ENCODE measurements at places on chromosomes 16 and 17.

DNA sequence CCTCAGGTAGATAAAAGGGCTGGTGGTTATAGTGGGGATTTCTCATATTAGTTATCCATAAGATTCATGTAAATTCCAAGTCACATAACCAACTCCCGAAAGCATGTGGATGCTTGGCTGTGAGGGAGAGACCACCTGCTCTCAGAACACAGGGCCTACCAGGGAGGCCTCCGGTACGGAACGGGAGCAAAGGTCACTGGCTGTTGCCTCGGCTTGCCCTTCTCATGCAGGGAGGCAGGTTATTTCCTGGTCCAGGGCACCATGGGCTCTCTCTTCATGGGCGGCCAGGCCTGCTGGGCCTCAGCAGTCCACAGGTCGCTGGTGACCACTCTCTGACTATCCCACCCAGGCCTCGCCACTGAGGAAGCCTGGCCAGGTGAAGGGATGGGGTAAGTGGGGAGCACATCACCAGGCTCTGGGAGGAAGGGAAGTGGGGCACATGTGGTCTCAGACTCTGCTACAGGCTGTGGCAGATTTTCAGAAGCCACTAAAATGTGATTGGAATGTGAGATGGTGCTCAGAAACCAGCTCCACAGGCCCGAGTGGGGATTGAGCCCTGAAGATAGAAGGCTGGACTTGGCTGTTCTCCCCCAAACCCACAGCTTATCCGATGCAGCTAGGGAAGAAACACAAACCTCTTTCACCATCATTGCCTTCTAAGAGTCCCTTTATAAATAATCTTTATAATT is 45.4 kb downstream of the HNF1B start:
- no peak for DNase-seq

DNA sequence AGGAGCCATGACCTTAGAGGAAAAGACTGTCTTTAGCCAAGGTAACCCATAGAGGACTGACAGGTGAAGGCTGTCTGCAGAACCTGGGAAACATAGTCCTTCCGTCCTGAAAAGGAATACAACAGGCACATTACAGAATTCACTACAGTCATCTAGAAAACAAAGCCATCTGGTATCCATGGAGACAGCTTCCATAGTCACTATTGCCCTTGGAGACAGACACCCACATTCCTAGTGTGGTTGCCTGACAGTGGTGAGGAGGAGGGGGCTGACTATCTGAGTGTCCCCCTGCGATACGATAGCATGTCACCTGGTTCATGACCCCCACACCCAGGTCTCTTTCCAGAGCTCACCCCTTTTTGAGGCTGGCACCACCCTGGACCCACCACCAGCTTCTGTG is 254.7 kb downstream of the CDH13 start:
- no peak for DNase-seq

GRCh38 chr17:79988185-79988971 is 47.3 kb downstream of the TBC1D16 start:
- DNase-seq: no peak

- DNase-seq: peak; percentile 32
Observed at GRCh38 chr17:61409301-61410112, 9.9 kb downstream of the TBX2 start.

DNA sequence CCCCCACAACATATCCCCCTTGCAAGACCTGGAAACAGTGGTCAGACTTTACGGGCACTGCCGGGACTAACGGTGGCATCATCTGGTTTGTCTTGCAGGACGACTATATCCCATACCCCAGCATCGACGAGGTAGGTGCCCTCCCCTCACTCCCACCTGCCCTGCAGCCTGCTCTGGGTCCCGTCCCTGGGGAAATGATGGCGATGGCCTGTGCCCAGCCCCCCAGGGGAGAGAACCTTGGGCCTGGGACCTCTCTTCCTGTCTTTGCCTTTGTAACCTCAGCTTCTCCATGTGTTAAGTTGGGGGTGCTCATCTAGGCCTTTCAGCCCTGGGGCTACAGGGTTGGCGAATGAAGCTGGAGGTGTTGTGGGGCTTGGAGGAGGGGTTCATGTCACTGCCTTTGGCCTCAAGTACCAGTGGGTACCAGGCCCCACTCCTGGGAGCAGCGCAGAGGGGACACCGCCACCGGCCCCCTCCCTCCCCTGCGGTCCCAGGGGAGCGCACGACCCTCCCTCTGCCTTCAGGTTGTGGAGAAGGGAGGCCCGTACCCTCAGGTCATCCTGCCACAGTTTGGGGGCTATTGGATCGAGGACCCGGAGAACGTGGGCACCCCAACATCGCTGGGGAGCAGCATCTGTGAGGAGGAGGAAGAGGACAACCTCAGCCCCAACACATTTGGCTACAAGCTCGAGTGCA is 99.9 kb downstream of the OR1D5 start:
- DNase-seq: no peak

DNA sequence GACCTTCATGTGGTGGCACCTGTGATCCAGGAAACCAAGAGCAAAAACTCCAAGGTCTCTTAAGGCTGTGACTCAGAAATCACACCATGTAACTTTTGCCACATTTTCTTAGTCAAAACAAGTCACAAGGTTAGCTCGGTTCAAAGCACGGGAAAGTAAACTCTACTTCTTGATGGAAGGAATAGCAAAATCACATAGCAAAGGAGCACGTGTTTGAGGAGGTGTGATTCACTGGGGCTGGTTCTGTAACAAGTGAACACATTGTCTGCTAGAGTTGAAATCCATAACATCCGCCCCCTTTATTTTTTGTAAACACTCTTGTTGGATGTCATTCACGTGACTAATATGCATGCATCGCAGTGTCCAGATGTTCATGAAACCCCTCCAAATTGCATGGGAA is 415.0 kb upstream of the MAF start:
- DNase-seq: no peak

GRCh38 chr17:33498069-33498468 is 205.0 kb upstream of the ASIC2 start:
- DNase-seq: no peak

GRCh38 chr16:30660424-30661261 is 2.4 kb downstream of the FBRS start:
- peak; percentile 81 for DNase-seq
